ENCODE measurements at places on chromosomes 4 and X.

GRCh38 chr4:16897991-16898827, at the start of gene LDB2:
Gene LDB2 (minus strand): TSS chr4:16898645.
- DNase-seq, result peak; percentile 32

- DNase-seq, result no peak
Measured at GRCh38 chr4:169420291-169420690, 149.5 kb upstream of the SH3RF1 start.

GRCh38 chr4:163148466-163149336, 18.0 kb downstream of the NAF1 start:
- no peak for DNase-seq

DNA sequence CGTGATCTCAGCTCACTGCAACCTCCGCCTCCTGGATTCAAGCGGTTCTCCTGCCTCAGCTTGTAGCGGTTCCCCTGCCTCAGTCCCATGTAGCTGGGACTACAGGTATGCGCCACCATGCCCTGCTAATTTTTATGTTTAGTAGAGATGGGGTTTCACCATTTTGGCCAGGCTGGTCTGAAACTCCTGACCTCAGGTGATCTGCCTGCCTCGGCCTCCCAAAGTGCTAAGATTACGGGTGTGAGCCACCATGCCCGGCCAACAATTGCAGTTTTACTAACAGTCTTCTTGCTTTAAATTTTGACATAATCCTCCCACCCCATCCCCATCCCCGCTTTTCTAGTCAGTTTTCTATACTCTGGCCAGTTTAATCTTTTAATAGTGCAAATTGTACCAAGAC, 112.0 kb downstream of the CFAP299 start:
- no peak for DNase-seq

- no peak for DNase-seq
Measured at GRCh38 chrX:153621949-153622598, 23.1 kb upstream of the CCNQ start.

- DNase-seq, result no peak
Measured at GRCh38 chr4:2649604-2650114, 106.5 kb downstream of the TNIP2 start.

DNA sequence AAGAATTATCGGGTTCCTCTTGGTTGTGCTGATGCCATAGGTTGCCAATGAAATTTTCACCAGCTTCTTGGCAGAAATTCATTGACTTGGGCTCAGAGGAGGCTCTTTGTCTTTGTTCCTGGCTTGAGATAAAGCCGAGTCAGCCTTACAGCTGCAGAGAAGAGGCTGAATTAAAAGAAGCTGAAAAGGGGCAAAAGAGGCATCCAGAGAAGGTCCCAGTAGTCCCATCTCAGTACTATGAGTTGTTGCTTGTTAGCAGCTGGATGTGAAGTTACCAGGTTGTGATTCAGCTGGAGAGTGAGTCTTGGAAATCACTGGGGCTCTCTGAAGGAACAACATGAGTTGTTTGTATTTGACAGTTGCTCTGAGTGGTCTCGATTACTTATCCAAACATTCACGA, 59.7 kb downstream of the SMAD1 start:
- DNase-seq, result no peak

DNA sequence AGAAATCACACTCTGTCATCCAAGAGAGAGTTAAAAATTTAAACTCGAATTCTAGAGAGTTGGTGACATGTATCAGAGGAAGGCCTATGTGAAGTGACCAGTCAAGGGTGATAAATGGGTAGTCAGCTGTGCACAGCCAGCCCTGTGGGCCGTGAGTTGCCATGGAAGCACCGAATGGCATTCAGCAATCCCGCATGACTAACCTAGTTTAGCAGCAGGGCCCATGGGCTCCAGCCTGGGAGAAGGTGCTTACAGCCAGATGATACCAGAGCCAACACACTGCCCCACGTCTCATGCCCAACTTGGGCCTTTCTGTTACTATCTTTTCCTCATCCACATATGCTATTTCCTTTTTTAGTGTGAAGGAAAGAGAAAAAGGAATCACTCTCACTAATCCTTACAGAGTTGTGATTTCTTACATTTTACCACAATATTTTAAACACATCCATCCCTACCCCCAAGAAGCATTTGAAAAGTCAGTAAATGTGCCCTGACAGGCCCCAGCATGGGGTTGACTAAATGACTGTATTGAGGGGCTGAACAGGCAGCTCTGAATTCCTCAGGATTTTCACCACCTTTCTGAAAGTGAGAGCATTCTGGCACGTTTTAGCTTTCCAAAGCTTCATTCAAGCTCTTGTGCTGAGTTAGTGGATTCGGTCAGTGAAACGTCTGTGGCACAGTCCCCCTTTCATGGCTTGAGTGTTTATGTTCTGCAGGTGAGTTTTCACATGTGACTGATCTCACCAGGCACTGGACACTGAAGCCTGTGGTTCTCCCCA, 104.2 kb downstream of the AFF1 start:
- peak; percentile 93 for DNase-seq

Data from RPMI7951 (cell line).